Astrocyte of the spinal cord (primary cell): ENCODE measurements at places on chromosomes 12 and 14.
A peak's percentile ranks its signal among the peaks of the same experiment; 100 is the strongest.

DNA sequence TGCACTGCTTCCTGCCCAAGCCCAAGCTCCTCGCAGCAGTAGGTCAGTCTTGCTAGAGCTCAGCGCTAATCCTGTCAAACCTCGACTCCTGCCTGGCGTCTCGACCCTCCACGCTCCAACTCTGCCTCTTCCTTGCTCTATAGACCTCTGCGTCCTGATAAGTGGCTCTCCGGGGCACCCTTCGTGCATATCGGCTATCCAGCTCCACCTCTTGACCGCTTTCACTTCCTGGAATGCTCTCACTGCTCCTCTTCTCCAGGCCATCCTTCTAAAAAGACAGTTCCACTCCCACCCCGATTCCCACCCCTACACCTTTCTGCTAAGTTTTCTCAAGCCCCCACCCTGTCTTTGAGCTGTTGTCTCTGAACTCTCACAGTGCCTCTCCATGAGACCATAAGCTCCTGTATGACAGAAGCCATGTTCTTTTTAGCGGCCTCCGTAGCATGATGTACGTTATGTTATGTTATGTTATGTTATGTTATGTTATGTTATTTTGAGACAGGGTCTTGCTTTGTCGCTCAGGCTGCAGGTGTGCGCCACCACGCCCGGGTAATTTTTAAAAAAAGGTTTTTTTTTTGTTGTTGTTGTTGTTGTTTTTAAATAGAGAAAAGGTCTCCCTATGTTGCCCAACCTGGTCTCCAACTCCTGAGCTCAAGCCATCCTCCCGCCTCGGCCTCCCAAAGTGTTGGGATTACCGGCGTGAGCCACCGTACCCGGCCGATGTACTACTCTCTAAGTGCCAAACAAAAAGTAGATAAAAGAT lies 601 bp downstream of the COX14 start:
- DNase-seq: no peak

DNA sequence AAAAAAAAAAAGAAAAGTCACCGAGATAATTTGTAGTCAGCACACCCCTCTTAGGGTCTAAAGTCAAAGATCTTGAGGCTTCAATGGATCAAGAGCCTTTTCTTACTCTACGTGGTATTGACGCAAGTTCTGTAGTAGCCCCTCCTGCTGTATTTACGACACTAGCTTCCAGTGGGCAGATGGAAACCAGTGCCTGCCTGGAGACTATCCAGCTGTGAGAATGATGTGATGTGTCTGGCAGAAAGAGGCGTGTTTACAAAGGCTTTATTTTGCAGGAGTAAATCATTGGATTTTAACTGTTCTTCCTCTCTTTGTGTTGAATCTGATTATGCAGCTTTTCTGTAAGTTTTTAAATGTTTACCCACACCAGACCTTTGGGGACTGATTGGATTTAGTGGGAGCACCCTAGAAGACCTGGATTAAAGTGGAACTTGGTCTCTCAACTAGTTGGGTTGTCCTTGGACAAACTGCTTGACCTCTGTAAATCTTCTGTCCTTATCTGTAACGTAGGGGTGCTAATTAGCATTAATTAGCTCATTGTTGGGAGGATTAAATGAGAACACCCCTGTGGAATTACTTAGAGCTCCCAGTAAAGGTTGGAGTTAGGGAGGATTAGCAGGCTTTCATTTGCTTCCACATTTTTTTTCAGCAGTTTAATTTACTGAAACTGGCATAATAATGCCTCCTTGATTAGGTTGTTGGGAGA lies 72.4 kb downstream of the RASSF3 start:
- DNase-seq: peak; percentile 87

- DNase-seq: no peak
Observed at GRCh38 chr12:77104792-77105191, 39.4 kb upstream of the E2F7 start.

GRCh38 chr12:111840807-111841206 lies 1.2 kb upstream of the MAPKAPK5 start:
- no peak for DNase-seq

- DNase-seq: no peak
Observed at GRCh38 chr12:44154128-44154527, 318.2 kb downstream of the TMEM117 start.

DNA sequence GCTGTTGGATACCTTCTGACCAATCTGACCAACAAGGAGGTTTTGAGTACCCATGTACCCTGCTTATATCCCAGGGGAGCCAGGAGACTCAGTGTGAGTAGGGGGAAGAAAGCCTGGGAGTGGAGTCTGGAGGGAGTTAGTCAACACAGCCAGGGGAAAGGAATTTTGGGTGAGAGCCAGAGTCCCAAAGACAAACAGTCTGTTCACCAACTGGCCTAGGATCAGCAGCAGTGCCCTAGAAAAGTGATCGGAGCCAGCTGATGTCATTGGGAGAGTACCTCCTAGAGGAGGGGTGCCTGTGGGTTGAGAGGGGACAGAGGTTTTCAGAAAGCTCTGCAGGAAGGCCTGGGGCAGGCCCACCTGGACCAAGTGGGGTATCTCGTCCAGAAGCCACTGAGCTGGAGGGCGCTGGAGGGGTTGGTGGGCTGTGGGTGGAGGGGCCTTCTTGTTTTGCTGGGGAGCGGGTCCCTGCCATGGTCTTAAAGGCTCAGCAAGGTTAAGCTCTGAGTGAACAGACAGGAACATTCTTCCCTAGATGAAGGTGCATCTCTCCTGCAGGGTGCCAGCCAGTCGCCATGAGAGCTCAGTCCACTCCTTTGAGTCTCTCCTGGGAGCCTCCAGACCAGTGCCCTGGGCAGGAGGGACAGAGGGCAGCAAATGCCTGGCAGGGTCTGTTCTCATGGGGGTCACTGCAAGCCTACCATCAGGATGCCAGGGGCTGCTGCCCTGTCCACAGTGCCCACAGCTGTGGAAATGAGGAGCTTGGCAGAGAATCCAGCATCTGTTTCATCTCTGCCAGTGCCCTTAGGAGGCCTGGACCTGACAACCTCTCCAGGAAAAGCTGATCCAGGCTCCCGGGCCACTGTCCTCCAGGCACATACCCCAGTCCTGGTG lies 63.6 kb downstream of the CHGA start:
- peak; percentile 28 for DNase-seq

DNA sequence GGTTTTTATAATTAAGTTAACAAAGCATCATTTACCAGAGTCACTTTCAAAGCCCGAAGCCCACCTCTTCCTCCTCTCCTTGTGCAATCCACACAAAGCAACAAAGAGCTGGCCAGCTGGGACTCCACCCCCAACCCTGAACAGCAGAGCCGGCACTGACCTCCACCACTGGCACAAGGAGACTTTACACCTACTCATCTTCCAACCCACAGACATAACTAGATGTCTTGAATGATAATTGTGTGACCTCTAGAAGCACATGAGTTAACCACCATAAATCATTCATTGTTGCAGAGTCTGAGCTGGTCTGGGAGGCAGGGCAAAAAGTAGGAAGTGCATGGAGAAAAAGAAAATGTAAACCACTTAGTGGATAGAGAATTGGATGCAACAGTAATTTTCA lies 72.2 kb downstream of the ST8SIA1 start:
- peak; percentile 19 for DNase-seq

DNA sequence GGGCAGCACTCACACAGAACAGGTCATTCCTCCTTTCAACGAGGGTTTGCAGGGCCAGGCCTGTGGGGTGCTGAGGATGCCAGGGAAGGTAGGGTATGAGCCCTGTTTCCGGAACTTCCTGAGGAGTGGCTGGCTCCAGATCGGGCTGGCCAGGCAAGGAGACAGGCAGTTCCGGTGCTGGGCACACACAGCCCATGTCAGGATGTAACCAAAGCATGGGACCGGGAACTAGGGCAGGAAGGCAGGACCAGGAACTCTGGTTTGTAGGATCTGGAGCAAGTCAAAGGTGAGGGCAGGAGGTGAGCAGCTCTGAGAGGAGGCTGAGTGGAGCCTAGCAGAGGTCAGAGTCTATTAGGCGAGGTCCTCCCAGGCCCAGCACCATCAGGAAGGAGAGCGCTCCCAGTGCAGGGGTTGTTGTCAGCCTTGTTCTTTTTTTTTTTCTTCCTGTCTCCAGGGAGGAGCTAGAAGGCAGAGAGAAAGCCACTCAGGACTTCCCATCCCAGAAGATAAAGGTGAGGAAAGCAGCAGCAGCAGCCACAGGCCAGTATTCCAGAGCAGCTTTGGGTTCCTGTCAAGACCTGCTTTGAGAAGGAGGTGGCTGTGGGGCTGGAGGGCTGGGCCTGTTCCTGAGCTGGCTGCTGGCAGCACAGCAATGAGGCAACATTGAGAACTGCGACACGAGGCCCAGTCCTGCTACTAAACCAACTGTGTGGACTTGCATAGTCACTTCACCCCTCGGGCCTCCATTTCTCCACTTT lies 49.0 kb upstream of the PTGR2 start:
- DNase-seq: no peak

GRCh38 chr12:15931590-15932053 lies 20.5 kb downstream of the DERA start:
- DNase-seq: no peak

DNA sequence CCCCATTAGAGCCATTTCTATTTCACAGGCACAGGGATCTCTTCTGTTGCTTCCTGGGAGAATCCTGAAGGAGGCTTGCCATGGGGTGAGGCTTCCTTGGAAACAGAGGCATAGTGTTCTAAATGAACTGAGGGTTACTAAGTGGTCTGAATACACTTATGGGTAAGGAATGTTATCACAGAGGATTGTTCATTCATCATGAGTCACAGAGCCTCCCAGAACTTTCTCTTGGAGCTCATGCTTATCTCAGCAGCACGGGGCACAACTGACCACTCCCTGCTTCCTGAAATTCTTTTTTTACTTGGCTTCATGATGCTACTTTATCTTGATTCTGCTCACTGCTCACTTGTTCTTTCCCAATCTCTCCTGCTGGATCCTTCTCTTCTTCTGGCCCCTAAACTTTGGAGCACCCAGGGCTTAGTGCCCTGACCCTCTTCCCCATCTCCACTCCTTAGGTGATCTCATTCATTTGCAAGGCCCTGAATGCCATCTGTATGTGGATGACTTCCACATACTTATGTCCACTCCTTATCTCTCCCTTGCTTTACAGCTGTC lies 57.9 kb downstream of the ANO6 start:
- DNase-seq: peak; percentile 94

DNA sequence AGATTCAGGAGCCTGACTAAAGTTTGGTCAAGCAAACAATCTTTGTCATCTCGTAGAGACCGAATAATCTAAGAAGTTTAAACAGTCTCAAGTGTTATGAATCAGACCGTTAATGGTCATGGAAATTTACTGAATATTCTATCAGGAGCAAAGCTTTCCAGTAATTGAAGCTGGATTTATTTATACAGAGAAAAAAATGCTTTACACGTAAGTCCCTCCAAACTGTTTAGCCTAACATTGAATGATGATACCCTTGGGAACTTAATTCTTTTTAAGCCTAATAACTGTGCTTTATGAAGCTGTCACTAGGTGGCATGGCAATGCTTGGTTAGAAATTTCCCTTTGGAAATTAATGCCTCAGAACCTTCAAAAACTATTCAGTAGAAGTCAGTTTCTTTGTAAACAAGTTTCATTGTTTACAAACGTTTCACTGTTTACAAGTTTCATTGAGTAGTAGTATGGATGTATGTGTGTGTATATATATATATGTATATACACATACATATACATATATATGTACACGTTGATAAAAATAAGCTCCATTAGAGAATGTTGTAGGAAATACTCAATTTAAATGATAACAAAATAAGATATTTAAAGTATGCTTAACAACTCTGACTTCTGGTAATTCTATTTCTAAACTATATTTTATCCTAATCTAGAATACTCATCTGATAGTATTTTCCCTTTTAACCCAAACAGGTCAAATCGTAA lies 32.1 kb downstream of the DEPDC4 start:
- DNase-seq: peak; percentile 64

GRCh38 chr14:52094546-52095271 lies 25.9 kb upstream of the NID2 start:
- DNase-seq: no peak

- DNase-seq: peak; percentile 41
Observed at GRCh38 chr12:116266168-116266601, 11.3 kb downstream of the MED13L start.

DNA sequence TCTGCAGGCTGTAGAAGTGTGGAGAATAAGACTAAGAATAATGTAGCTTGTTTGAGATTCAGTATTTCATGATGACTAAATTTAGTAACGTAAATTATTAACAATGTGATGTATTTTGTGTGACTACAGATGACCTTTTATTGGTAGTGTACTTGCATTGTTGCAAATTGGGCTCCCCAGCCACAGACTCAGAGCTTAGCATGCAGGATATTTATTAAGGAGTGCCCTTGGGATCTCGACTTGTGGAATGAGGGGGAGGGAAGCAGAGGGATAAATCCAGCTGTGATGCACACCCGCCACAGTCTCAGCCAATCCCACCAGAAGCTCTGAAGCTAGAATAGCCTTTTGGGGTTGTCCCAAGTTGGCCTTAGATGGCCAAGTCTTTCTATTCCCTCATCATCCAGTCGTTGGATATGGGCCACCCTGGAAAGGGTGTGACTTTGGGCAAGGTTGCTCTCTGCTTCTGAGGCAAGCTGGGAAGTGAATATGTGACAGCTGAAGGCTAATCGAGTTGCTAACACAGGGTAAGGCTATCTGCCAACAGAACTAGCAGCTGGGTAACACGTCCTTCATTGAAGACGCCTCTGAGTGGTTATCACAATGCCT lies 42.1 kb upstream of the USP44 start:
- DNase-seq: no peak

DNA sequence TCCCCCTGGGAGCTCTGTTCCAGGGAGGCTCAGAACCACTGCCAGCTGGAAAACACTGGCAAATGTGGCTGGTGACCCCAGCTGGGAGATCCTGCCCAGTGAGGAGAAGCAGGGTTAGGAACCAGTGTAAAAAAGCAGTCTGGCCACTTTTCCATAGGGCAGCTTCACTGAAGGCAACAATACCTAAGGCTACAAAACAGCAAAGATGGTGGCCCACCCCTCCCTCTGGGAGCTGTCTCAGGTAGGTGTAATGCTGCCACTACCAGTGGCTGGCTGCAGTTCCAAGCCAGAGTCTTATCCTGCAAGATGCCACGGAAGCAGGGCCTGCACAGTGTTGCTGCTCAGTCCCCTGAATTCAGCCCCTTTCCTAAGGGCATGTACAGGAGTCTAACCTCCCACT lies 50.6 kb upstream of the ANO6 start:
- no peak for DNase-seq

DNA sequence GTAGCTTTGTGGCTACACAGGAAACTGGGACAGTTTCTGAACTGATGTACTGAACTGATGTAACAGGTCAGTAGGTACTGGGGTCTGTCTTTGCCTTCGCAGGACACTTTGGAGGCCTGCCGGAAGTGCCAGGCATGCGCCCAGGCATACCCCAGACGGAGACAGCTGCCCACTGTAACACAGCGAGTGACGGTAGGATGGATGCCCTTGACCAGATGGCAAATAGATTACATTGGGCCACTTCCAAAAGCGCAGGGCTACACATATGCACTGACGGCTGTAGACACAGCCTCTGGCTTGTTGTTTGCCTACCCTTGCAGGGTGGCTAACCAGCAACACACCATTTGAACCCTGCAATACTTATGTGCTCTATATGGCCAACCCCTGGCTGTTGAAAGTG lies 94.1 kb upstream of the TMPO start:
- DNase-seq: no peak

GRCh38 chr12:117202033-117202432 lies 11.8 kb upstream of the FBXO21 start:
- DNase-seq: no peak
